ENCODE measurements at places on chromosomes 5 and 9.

DNA sequence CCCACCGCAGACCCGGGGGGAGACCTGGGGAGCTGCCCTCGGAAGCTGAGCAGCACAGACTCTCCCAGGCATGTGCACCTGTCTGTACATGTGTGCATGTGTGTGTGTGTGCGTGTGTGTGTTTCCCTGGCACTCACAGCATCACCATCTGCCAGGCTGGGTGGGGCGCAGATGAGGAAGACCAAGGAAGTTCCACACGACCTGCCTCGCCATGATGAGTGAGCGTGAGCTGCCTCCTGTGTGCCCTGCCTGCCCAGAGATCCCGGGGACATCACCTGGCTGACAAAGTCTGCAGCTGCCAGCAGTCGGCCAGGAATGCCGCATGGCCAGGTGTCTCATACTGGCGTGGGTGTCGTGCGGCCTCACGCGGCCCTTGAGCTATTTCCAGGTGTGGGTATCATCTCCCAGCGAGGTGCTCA, 4.0 kb upstream of the GPSM1 start:
- DNase-seq = no peak

DNA sequence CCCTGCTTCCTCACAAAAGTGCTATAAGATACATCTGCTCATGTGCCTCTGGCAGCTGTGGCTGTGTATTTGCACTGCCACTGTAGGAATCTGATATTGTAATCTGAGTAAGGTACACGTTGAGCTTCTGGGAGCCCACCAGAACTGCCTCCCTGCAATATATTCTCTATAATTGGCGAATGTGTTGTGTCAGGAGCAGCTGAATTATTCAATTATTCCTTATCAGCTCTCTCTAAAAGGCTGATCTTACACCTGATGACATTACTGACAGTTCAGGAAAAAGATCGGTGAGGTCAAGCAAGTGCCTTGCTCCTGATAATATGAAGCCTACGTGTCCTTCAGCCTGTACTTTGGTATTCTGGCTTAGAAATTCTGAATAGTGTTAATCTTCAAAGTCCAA, 1015.0 kb downstream of the CDH9 start:
- no peak for DNase-seq

- no peak for DNase-seq
Measured at GRCh38 chr5:160169326-160169725, 50.1 kb upstream of the PWWP2A start.

GRCh38 chr9:133139246-133140173, 18.5 kb upstream of the RALGDS start:
- no peak for DNase-seq

- no peak for DNase-seq
Measured at GRCh38 chr5:8396756-8397155, 527.8 kb downstream of the MTRR start.

- DNase-seq = no peak
Measured at GRCh38 chr9:112132356-112132755, 42.7 kb downstream of the SUSD1 start.

DNA sequence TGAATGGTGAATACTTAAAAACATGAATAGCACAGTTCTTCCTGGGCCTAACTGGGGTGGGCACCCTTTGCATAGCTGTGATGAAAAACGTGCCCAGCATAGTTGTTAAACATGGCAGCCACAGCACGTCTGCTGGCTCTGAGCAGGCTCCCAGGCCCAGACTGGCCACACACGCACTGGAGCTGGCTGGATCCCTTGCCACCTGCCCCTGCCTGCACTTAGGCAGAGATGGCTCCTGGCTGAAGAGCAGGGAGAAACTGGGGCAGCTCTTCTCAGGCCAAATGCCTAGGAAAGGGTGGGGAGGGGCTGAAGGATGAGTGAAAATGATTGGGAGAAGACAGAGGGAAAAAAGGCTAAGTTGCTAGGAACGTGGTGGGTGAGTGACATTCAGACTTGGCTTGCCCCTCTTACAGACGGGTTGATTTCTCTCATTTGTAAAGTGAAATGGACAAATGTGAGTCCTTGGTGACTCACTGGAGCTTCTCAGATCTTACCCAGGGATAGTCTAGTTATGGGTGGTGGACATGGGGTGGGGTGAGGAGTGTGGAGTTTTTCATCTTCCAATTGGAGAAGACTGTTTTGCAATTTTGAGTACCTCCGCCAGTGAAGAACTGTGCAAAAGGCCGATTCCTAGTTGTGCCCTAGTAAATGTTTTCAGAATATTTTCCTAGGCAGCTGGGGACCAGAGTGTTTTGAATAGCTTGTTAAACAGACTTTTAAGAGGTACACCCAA, 42.4 kb downstream of the TRIO start:
- no peak for DNase-seq

GRCh38 chr5:34657274-34657921, 1.3 kb downstream of the RAI14 start:
- DNase-seq = peak; percentile 38

DNA sequence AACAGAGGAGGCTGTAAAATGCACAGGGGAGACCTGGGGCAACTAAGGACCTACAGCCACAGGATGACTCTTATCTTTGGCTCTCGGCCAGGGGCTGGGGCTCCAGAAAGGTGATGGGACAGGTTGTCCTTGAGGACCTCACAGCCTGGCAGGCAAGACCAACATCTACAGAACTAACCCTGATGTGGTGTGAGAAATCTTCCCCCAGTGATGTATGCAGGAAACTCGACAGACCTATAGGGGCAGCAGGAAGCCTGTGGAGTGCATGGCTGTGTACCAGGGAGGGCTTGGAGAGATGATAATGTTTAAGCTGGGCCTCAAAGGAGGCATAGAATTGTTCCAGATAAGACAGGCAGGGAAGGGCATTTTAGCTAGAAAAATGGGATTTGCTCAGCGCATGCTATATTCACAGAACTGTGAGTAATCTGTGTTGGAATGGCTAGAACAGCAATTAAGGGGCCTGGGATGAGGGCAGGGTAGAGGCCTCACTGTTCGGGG, 68.5 kb upstream of the SLC25A51 start:
- no peak for DNase-seq

GRCh38 chr5:91136271-91136670, 246.8 kb downstream of the ARRDC3 start:
- DNase-seq = no peak

DNA sequence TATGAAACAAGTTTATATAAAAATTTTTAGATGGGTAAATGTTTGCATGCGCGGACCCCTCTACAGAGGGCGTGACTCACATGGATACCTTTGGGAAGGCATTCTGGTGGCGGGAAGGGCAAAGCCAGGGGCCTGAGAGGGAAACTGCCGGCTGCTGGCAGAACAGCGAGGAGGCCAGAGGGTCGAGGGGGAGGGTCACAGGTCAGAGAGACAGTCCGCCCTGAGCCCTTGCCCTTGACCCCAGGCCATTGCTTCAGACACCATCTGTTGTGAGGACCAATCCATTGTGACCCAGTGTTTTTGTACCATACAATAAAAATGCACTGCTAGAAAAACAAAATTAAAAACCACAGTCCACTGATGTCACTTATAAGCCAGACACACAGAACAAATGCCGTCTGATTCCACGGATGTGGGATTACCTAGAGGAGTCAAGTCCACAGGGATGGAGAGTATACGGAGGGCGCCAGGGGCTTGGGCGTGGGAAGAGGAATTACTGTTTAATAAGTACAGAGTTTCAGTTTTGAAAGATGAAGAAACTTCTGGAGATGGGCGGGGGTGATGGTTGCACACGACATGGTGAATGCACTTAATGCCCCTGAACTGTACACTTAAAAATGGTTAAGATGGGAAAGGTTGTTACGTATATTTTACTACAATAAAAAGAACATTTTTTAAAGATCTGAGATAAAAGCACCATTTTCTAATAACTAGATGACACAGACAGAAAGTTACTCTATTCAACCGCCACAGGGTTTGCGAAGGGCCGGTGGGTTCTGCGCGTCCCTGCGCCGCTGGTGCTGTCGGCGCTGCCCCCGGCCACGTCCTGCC, 12.0 kb downstream of the BTNL9 start:
- no peak for DNase-seq

DNA sequence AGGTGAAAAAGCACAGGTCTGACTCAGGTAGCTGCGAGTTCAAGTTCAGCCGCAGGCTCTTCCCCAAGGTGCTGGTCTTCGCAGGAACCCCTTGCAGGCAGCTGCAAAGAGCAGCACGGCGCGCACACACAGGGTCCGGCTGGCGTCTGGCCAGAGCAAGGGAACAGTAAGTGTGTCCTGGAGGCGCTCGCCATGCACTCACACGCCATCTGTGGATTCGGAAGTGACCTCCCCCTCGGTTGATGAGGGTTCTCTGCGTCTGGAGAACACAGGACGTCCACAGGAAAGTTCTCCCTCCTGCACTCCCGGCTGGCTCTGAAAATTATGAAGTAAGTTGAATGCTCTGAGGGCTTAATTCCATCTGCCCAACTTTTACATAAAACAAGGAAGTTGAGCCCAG, 14.0 kb upstream of the EGFL7 start:
- DNase-seq = peak; percentile 79

GRCh38 chr5:95162231-95162992, 122.5 kb downstream of the MCTP1 start:
- no peak for DNase-seq

GRCh38 chr5:5278815-5279381, 138.8 kb downstream of the ADAMTS16 start:
- DNase-seq = no peak

- DNase-seq = no peak
Measured at GRCh38 chr5:158812408-158812807, 287.3 kb downstream of the EBF1 start.

- peak; percentile 83 for DNase-seq
Measured at GRCh38 chr9:96418920-96419690, 935 bp upstream of the ZNF367 start.

DNA sequence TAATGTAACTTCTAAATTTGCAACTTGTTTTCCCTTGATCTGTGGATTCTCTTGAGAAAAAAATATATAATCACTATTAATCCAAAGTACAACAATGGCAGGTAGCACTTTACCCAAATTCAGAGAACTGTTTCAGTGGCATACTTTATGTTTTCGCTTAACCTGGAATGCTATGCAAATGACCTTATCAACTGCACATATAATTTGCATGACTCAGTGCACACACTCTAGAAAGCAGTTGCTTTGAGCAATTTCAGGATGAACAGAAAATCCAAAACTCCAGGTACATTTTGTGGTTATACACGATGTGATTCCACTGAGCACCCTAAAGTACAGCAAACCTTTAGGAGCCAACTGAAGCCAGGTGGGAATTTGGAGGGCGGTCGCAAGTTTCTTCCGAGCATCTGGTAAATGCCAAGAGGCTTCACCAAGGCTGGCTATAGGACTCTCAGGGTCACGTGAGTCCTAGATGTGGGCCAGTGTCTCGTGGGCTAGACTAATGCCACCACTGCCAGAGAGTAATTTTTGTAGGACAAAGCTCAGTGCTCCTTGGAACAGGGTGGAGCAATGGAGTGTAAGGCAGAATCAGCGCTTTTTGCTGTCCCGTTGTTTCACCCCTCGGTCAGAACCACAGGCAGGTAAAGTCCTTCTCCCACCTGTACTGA, 37.3 kb downstream of the DMGDH start:
- DNase-seq = no peak

DNA sequence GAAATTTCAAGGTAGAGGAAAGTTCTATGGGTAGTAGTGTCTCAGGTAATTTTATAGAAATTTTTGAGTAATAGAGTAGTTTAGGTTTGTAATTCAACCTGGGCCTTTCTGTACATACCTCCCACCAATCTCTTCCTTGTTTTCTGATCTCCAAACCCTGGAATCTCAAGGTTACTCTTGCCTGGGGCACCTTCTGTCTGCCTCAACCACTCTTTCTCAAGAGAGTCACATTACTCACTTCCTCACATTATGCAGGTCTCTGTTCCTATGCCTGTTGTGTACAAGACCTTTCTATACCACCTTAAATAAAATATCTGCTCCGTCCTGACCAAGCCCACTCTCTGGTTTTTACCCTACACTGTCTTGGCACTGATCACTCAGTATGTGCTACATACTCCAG, 412.6 kb upstream of the CTNND2 start:
- DNase-seq = no peak

- DNase-seq = peak; percentile 87
Measured at GRCh38 chr9:69173891-69174615, at the start of gene TJP2. Gene TJP2, plus strand, starts transcription at chr9:69174277. Its CDS starts 96 bp downstream, at chr9:69174373.

- DNase-seq = no peak
Measured at GRCh38 chr9:112110094-112110776, 64.9 kb downstream of the SUSD1 start.

DNA sequence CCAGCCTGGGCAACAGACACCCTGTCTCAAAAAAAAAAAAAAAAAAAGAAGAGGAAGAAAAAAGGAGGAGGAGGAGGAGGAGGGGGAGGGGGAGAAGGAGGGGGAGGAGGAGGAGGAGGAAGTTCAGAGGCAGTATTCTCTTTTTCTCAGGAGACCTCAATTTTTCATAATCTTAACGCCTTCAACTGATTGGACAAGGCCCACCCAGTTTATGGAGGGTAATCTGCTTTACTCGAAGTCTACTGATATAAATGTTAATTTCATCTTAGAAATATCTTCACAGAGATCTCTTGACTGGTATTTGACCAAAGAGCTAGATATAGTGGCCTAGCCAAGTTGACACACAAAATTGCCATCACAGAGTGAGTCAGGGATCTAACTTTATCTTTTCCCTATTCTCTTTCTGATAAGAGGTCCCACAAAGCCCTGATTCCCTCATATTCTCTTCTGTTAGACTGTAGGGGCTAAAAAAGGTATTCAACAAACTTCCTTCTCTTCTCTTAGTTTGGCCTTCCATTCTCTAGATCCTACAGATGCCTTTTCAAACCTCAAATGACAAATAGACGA, 115.5 kb upstream of the ABCA1 start:
- no peak for DNase-seq

DNA sequence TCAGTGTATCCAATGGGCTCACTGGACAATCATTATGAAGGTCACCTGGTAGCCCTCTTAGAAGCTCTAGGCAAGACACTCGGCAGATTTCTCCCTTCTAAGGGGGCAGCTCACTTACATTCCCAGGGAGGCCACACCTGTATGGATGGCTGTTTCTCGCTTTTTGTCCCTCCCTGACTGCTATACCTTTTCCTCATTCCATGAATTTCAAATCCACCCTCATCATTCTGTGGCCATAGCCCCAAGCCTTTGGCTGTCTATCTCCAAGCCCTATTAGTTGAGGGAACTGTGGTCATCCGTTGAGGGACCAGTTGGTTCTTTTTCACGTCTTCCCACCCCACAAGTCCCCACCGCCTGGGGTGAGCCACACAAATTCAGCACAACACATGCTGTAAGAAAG, 85.0 kb upstream of the RARS1 start:
- no peak for DNase-seq

GRCh38 chr9:5718296-5719032, 89.6 kb downstream of the RIC1 start:
- DNase-seq = no peak

DNA sequence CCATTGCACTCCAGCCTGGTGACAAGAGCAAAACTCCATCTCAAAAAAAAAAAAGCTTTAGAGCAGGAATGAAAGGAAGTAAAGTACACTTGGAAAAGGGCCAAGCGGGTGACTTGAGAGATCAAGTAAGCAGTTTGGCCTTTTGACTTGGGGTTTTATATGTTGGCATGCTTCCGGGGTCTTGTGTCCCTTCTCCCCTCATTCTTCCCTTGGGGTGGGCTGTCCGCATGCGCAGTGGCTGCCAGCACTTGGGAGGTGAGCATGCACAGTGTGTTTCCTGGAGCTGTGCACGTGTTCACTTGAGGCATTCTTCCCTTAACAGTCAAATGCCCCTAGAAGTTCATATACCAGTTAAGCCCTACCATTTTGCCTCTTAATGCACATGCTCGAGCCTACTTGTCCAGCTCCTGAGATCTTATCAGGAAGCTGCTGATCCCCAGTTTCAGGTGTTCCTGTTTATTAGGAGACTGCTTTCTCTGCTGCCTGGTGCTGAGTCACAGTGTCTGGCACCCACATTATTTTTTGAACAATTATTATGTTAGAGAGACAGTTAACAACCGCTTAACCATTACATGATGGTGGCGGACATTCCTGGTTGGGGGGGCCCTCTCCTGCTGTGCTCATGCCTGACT, 32.6 kb upstream of the PRRC2B start:
- DNase-seq = no peak
